Right ventricle myocardium inferior (tissue), 1 donor: ENCODE measurements at places on chromosomes 5 and 9. TPM values are rescaled to one million over a fixed set of nuclear protein-coding genes. Genes with fewer than 3 reads are reported as not detected.

The NUDT12 gene
- total RNA-seq, result 10.4 TPM

GRCh38 chr5:32511776-32512374, 67.3 kb upstream of the ZFR start:
- no peak for DNase-seq

The PCDHGA8 gene
- 9.7 TPM for total RNA-seq

DNA sequence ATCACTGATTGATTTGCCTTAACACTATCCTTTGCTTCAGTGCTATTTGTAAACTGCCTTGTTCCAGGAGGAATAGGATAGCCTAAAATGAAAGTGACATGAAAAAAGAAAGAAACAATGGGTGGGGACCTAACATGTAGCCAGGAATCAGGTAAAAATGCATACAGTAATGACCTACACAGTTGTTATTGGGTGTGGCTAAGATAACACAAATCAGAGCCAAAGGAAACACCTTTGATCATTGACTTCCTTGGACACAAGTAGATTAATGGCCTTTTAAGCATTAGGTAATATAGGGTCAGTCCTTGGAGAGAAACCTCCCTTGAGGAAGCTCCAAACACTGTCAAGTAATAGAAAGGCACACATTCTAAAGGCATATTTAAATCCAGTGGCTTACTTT, 220.4 kb downstream of the TRPM3 start:
- DNase-seq, result no peak

The OSMR gene
- 14.1 TPM for total RNA-seq

The PLAC8L1 gene
- total RNA-seq, result not detected

DNA sequence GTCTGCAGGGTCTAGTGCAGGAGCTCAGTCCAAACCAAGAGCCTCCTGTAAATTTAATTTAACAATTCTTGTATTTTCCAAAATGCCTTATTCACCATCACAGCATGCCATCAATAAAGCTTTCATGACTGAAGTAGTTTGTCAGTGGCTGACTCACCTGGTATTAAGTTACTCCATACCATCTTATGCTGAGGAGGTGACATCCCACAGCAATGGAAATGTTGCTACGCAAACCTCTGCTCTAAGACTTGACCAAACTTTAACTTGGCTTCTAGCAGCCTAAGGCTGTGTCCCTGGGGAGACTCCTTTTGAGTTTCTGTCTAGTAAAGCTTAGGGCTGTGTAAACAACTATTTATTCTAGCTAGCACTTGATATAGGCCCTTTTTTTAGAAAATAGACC, 1231.3 kb upstream of the CDH18 start:
- DNase-seq, result no peak

DNA sequence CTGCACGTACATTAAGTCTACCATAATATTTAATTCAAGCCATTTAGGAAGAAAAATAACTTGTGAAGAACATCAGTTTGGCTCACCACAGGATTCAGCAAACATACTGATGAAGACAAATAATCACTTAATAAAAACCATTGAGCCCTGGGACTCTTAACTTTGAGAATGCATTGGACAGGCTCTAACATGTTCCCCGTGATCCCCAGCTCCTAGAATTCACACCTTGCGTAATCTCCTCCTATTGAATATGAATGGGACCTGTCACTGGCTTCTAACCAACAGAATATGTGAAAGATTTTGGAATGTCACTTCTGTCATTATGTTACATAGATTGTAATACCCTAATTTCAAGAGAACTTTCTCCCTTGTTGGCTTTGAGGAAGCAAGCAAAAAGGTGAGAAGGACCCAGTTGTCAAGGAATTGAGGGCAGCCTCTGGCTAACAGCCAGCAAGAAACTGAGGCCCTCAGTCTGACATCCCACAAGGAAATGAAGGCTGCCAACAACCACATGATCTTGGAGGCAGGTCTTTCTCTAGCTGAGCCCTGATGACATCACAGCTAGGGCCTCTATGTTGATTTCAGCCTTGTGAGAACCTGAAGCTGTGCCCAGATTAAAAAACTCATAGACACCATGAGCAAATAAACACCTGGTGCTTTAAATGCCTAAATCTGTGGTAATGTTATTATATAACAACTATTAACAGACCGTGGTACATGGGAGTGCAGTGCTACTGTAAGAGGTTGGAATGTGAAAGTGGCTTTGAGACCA, 433.2 kb downstream of the SEMA5A start:
- no peak for DNase-seq

The TRPM3 gene
- total RNA-seq, result not detected

- DNase-seq, result no peak
Measured at GRCh38 chr9:78292716-78293497, 4.0 kb upstream of the PSAT1 start.

The NR6A1 gene
- total RNA-seq, result 1.2 TPM

- DNase-seq, result no peak
Measured at GRCh38 chr5:143057580-143057999, 287.4 kb downstream of the ARHGAP26 start.

GRCh38 chr5:62779010-62779422, 200.4 kb downstream of the LRRC70 start:
- DNase-seq, result no peak

The THG1L gene
- 3.9 TPM for total RNA-seq

GRCh38 chr9:130112538-130113151, 58.9 kb downstream of the GPR107 start:
- DNase-seq, result no peak

DNA sequence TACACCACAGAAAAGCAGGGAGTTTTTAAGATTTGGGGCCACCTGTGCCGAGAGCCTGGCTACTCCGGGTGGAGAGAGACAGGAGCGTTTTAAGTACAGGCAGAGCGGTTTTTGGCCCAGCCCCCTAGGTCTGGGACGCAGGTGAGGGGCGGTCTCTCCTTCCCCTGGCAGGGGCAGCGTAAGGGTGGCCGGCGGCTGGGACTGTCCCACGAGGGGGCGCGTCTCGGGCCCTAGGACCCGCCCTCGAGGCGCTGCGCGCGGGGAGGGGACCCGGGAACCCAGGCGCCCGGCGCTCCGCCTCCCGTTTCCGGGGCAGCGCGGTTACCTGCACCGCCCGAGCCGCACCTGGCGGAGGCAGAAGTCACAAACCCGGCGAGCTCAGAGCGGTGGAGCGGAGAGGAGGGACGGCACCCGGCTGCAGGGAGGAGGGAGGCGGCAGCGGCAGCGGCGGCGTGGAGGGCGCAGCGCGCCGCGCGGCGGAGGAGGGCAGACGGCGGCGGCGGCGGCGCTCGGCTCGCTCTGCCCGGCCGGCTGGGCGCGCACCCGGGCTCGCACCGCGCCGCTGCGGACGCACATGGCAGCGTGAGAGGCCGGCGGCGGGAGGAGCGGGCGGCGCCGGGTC, at the start of gene WWC1:
TSS of gene WWC1 (plus strand) at position 304 of the 622 bp plus-strand sequence. CDS start 508 bp downstream, outside the sequence.
- DNase-seq, result no peak

DNA sequence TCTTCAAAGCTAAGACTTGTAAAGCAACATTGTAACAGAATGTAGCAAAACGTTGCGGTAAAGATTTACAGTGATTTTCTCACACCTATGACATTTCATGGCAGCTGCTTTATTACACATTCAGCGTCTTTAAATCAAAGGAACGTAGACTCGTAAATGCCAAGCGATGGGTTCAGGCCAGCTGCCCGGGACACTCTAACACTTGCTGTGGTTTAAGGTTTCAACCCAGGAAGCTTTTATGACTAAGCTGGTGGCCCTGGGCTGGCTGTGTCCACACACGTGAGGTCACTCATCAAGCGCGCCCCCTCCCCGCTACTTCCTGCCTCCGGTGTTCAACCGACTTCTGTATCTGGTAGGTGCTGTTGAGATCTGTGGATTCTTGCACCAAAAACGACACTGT, 2.5 kb downstream of the SLC6A18 start:
- DNase-seq, result no peak

DNA sequence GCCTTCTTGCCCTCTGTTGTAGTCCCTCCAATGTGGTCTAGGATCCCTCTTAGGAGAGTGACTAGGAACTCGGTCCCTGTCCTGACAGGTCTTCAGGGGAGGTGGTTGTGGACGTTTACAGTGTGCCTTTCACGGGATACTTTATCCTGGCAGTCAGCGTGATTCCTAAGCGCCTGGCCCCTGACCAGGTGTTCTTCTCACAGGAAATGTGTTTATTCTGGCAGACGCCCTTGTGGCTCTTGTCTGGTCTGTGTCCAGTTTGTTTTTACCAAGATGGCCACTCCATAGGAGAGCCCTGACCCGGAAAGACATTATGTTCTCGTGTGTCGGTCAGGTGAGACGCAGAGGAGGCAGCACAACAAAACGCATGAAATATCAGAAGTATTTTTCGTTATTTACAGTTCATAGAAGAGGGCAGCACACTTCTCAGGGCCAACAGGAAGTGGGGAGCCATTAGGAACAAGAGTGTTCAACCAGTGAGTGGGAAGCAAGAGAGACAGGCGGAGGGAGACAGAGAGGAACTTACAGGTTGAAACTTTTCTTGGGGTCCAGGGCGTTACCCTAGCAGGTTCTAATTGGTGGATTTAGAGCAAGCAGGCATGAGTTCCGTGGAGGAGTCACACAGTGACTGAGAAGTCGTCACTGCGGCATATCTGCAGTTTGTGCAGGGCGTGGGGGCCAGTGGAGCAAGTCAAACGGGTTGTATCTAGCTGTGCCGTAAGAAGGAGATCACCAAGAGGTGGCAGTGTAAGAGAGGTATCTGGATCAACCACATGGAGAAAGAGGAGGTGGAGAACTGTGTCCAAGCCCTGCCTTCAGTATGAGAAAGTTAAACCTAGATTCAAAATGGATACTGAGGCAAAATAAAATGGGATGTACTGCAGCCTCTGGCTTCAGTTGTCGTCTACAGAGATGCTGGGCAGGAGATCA, 412.9 kb downstream of the ZSWIM6 start:
- DNase-seq, result no peak

DNA sequence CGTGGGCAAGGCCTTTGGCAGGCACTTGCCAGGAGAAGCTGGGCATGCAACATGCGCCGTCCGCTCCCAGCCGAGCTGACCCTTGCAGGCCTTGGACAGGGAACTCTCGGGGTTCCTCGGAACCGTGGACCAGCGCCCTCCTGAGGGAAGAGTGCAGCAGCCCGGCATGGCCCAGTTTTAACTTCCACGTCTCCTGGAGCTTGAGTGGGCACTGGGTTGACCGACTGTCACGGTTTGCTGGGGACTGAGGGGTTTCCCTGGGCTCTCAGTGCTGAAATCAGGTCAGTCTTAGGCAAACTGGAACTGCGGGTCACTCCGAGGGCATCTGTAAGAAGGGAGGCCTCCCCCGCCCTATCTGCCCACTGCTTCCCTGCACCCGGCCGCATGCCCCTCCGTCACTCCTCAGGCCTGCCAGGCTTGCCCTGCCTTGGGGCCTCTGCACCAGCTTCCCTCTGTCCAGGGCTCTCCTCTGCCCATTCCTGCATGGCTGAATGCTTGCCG, 87.0 kb upstream of the PHYKPL start:
- peak; percentile 49 for DNase-seq

- DNase-seq, result no peak
Measured at GRCh38 chr5:88674356-88675167, 208.4 kb downstream of the MEF2C start.

GRCh38 chr5:170628028-170628427, 124.2 kb downstream of the KCNIP1 start:
- DNase-seq, result no peak

- DNase-seq, result no peak
Measured at GRCh38 chr9:99433095-99433494, 211.0 kb downstream of the SEC61B start.

GRCh38 chr5:149422366-149423048, 43.4 kb upstream of the IL17B start:
- peak; percentile 84 for DNase-seq
